Activated naive CD8-positive, alpha-beta T cell treated with anti-CD3 and anti-CD28 coated beads, Interleukin-2, amount 50 U/mL, for 16 hours (primary cell): ENCODE measurements at places on chromosomes 3 and 15.
A peak's percentile ranks its signal among the peaks of the same experiment; 100 is the strongest.

- no peak for DNase-seq
Measured at GRCh38 chr3:98846101-98846500, 55.4 kb downstream of the DCBLD2 start.

- DNase-seq = no peak
Measured at GRCh38 chr3:129602730-129603560, 3.5 kb downstream of the PLXND1 start.

DNA sequence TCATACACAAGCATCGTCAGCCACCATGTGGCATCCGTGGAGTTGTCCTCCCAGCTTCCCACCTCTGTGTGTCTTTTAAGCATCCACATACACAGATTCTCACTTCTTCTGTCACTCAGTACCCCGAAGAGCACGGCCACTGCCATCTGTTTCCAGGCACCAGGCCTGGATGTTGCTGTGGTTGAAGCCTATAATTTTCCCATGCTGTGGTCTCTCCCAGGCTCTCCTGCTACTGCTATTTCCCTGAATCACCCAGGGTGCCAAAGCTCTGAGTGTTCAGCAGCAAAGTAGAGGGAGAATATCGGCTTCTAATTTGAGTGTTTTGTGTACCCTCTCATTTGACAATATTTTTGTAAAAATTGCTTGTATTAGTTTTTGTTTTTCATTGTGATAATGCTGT lies 265.7 kb downstream of the DIPK2A start:
- no peak for DNase-seq

DNA sequence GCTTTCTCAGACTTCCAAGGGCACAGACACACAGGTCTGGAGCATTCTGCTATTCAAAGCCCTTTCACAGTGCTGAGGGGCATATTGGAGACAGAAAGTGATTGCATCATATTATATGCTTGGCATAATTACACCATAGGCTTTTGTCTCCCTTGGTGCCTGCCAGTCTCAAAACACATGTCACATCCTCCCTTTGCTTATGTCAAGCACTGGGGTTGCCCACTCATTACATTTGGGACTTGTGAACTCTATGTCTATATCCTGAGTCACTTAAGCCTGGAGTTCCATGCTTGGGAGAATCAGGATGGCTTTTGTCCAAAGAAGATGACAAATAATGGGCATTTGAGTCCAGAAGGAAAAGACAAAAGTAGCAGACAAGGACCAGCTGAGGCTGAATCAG lies 12.3 kb upstream of the PDZRN3 start:
- no peak for DNase-seq

GRCh38 chr15:78749831-78750230 lies 61.4 kb downstream of the ADAMTS7 start:
- DNase-seq = no peak

- no peak for DNase-seq
Measured at GRCh38 chr15:41124058-41124457, 8.0 kb upstream of the INO80 start.

- DNase-seq = no peak
Measured at GRCh38 chr3:105094588-105094987, 272.1 kb upstream of the ALCAM start.

GRCh38 chr3:66083784-66084213 lies 45.1 kb upstream of the MAGI1 start:
- no peak for DNase-seq

DNA sequence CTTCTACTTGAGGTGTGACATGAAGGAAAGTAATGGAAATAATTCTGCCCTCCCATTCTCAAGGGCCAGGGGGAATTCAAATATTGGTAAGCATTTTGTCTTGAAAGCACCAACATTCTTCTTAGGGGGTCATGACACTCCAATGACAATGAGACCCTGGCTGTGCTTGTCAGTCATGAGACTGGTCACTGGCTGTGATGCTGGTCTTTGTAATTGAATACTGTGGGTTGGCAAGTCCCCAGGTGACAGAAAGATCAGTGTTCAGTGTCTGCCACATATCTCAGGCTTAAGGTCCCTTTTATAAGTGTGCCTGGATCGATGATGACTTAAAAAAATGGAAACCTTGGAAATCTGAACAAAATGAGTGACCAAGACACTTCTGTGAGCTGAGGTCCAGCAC lies 151.4 kb downstream of the SNRPN start:
- DNase-seq = no peak

DNA sequence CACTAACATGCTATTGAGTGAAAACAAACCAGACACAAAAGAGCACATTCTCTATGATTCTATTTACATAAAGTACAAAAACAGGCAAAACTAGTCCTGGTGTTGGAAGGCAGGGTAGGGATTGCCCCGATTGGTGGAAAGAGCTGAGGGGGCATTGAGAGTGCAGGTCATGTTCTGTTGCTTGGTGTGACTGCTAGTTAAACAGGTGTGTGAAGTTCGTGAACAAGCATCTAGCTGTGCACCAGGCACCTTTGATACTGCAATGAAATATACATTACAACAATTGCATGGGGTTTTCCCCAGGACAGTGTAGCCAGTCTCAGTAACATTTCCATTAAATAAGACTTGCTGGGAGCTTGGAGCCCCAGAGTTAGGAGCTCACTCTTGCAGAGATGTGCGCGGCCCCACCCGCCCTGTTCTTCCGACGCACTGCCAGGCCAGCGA lies 26.3 kb upstream of the THRB start:
- DNase-seq = no peak

- DNase-seq = no peak
Measured at GRCh38 chr15:91908391-91908790, 54.9 kb downstream of the SLCO3A1 start.

GRCh38 chr3:116864590-116864927 lies 155.0 kb downstream of the TUSC7 start:
- no peak for DNase-seq

- DNase-seq = no peak
Measured at GRCh38 chr15:52980446-52980845, 190.3 kb upstream of the ONECUT1 start.

DNA sequence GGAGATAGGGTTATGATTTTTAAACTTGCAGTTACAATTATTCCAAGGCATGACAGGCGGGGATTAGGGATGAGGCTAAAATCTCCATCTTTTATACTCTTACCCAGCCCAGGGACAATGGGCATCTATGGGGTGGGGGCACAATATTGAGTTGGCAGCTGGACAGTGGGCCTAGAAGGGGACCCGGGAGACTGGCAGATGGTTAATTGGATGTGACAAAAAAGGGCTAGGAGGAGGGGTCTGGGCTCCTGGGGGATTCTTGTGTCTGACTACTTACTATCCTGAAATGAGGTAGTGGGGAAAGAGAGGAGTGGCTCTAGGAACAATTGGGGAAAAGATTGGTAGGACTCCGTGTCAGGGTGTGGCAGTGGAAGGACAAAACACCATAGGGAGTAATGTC lies 53.0 kb upstream of the ROPN1 start:
- DNase-seq = no peak

DNA sequence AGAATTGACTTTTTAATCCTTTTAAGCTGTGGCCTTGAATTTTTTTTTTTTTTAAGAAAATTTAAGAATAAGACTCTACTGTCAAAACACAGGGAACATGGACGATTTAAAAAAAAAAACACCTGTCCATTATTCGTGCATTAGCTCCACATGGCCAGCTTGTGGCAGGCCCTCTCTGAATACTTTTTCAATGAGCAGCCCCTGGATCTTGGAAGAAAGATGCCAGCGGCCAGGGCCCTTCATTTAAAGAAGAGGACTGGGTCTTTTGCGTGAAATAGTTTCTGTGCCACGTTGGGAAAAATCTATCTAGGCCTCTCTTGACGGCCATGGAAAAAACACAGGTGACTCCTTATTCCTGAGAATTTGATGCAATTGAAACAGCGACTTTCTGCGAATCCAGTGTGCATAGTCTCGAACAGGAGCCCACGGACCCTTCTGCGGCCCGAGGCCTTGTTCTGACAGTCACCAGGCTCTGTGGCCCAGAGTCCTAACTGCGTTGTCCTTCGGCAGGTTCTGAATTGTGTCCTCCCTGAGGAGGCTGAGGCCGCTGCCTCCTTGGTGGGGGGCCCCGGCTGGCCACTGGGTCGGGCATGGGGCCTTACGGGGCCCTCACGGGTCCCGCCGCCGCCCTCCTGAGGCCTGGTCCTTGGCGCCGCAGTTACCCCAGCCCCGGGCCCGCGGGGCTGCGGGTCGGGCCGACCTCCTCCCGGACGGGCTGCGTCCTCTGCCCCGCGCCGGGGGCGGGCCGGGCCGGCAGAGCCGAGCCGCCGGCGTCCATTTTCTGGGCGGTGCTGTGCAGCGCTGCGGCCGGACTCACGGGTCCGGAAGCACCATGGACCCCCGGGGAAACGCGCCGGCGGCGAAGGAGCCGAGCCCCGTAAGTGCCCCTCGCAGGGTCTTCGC lies 33.5 kb downstream of the ZBTB38 start:
- DNase-seq = peak; percentile 17

DNA sequence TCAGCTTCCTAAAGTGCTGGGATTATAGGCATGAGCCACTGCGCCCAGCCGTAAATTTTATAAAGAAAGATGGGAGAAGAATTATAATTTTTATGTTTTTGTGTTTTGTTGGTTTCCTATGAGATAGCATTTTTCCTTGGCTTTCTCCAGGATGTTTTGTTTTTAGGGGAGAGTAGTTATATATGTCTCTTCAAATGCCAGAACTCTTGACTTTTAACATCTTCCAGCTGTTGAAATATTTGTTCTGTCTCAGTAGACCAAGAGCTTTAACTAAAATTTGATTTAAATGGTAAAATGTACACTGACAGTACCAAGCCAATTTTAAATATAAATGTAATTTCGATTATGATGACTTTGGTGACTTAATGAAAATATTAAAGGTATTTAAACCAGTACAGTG lies 96.8 kb downstream of the DHX36 start:
- DNase-seq = no peak

DNA sequence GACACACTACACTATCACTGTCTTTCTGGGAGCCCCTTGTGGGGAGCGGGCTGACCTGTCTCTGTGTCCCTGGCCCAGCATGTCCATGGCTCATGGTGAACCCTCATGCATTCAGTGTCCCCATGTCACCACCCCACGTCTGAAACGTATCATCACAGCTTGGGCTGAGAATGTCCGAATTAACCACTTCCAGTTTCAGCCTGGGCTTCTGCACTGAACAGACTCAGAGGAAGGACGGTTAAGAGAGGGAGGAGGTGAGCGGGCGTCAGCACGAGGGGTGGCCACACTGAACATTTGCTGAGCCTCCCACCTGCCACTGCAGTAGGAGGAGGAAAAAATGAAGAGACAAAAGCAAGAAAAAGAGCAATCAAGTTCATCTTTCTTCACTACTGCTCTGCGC lies 30.5 kb downstream of the ATP2B2 start:
- no peak for DNase-seq

DNA sequence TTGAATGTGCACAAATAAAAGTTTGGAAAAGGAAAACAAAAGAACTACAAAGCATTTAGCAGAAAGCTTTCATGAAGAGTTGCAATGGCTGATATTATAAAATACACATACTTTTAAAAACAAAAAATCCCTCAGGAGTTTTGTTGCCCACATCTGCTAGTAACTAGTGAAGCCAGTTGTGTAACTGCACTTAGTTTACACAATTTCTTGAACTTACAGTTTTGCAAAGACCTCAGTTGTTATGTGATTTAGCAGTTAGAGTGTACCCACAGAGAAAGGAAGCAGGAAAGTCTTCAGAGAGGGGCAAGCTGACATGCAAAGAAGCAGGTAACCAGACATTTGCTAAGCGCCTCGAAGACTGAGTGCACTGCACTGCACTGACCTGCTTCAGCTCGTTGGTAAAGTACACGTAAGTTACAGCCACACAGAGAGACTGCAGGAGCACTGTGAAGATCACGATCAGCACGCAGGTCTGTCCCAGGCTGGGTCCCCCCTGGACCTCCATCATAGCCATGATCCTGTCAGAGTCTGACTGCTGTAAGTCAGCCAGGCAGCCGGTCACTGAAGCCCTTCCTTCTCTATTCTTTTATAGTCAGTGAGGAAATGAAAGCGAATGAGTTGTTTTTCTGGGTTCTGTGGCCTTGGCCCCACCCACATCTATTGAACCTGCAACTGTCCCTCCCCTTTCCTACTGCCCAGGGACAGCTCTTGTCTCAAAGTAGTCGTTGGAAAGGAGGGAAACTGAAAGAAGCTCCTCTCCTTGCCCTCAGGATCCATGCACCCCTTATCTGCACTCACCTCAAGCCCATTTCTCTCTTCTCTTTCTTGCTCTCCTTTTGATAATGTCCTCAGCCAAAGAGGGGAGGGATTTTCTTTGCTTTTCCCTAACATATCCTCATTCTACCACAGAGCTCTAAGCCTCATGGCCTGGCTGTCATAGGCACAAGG lies at the start of gene TNFSF10:
TSS of gene TNFSF10 (minus strand) at position 560 of the 948 bp plus-strand sequence. CDS start at position 514, 46 bp downstream.
- peak; percentile 9 for DNase-seq

GRCh38 chr3:183844606-183845005 lies 19.2 kb upstream of the MAP6D1 start:
- no peak for DNase-seq

DNA sequence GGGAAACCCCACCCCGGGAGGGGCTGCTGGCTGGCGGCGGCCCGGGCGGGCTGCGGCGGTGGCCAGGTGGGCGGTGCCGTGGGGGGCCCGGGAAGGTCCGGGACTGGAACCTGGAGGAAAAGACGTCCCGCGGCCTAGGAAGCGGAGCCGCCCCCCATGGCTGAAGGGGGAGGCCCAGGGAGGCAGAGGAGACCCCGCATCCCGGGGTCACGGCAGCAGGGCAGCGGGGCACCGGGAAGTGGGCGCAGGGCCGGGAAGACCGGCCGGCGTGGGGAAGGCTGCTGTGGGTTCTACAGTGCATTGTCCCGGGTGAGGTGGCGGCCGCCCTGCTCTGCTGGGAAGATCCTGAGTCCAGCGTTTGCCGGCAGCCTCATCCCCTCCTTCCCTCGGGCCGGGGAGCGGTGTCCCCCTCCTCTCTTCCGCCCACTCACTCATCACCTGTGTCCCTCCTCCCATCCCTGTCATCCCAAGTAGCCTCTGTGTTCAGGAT lies 525 bp upstream of the FSTL1 start:
- DNase-seq = no peak

DNA sequence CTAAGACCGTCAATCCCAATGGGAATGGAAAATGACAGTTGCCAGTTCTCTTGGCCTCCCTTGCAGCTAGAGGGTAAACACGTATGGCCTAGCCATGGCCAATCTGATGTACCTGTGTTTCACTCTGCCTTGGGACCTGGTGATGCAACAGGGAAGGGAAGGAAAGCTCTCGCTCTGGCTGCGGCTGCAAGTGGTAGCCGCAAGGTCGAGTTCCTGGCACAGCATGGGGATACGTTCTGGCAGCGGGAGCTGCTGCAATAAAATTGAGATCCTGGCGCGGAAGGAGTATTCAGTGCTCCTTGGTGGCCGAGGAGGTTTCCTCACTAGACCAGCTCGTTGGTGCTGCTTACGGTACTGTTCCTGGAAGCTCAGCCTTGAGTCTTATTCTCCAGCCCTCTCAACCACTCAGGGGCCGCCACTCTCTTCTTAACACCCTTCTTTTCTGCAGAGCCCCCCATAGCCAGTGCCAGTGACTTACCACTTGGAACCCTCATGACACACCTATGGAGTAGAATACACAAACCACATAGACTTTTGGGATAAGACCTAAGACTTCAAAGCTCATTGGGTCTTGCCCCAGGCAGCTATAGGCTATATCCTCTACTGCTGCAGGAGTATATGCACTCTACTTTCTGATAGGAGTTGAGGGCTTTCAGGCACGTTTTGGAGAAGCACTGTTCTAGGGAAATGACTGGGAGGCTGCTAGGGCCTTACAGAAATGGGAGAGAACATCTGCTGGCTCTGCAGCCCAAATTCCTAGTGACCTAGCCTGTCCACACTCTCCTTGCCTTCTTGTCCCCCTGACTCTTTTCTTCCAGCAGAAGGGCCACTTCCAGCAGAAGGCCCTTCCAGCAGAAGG lies 2.7 kb downstream of the KY start:
- no peak for DNase-seq

- DNase-seq = no peak
Measured at GRCh38 chr3:195263193-195263924, 7.6 kb downstream of the XXYLT1 start.
